ENCODE measurements at places on chromosomes 13 and 19. TPM values are rescaled to one million over a fixed set of nuclear protein-coding genes. Genes with fewer than 3 reads are reported as not detected.

The MCEMP1 gene
- total RNA-seq, result 0.16 TPM

The LGALS14 gene
- total RNA-seq, result not detected

The RETN gene
- not detected for total RNA-seq

The KCTD4 gene
- 0.75 TPM for total RNA-seq

DNA sequence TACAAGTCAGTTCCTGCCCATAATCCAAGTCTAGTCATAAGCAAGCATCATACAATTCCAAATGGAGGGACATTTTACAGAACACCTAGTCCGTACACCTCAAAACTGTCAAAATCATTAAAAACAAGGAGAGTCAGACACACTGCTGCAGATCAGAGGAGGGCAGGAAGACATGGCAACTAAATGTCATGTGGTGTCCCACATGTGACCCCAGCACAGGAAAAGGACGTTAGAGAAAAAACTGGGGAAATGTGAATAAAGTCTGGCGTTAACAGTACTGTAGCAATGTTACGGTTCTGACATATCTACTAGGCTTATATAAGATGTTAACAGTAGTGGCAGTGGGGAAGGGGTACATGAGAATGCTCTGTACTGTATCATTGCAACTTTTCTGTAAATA is 2.3 kb downstream of the ZSCAN5A start:
- H3K27ac ChIP-seq, result no peak overlapping the region
- H3K4me1 ChIP-seq, result no peaks in the 10 kb centered on the region
- peaks cover 11% of the 10 kb centered on the region for H3K36me3 ChIP-seq
- DNase-seq, result no peak
- H3K27me3 ChIP-seq, result no peaks in the 10 kb centered on the region

DNA sequence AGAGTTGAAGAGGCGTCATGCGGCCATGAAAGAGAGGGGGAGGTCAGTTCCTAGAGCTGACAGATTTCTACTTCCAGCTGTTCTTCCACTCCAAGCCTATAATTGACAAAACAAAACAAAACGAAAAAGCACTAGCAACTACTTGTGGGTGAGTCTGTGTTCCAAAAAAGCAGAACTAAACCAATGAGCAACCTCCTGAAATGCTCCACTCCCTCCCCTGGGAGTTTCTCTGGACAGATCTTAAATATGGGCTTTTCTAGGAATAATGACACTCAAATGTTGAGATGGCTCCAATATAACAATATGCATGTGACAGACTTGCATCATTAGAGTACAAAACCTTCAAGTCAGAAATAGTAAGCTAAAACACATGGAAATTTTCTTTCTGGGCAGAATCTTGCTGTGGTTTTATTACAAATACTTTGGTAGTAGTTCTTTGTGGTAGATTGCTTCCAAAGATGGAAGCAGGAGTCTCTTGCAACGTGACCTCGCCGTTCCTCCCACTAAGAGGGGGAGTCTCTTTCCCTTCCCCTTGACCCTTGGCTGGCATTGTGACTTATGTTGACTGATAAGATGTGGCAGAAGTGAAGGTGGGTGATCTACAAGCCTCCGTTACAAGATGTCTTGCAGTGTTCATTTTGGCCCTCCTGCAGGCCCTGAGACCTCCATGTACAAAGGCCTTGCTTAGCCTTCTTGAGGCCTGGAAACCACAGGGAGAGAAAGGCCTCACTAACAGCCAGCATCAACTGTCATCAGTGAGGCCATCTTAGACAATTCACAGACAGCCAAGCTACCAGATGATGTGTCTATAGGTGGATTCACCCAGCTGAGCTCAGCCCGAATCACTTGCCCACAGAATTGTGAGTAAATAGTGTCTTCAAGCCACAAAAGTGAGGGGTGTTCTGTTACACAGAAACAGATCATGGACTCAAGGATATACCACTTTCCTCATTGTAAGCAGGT is 173.1 kb upstream of the RFC3 start:
- H3K27me3 ChIP-seq, result no peaks in the 10 kb centered on the region
- no peak overlapping the region for H3K4me3 ChIP-seq
- H3K4me1 ChIP-seq, result peaks cover 5% of the 10 kb centered on the region
- H3K27ac ChIP-seq, result peak overlapping the region; percentile 26
- peak; percentile 40 for DNase-seq
- no peaks in the 10 kb centered on the region for H3K36me3 ChIP-seq

DNA sequence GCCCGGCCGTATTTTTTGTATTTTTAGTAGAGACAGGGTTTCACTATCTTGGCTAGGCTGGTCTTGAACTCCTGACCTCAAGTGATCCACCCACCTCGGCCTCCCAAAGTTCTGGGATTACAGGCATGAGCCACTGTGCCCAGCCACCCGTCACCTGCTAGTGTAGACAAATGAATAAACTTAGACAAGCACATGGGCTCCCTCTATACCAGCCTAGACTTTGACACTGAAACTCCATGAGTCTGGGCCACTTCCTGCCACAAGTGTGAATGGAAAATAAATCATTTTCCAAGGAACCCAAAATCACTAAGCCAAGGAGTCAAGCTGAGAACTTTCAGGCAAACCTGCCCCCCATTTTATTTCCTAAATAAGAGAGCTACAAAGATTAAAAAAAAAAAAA is 27.0 kb upstream of the TPT1 start:
- no peak overlapping the region for H3K27ac ChIP-seq
- peaks cover 24% of the 10 kb centered on the region for H3K36me3 ChIP-seq
- H3K27me3 ChIP-seq, result no peaks in the 10 kb centered on the region
- H3K4me1 ChIP-seq, result peaks cover 16% of the 10 kb centered on the region
- no peak for DNase-seq
- no peak overlapping the region for H3K4me3 ChIP-seq

- no peak overlapping the region for H3K4me3 ChIP-seq
- peaks cover 9% of the 10 kb centered on the region for H3K4me1 ChIP-seq
- peaks cover 2% of the 10 kb centered on the region for H3K36me3 ChIP-seq
- no peak for DNase-seq
Measured at GRCh38 chr19:2451138-2451537, 5.6 kb downstream of the LMNB2 start.

DNA sequence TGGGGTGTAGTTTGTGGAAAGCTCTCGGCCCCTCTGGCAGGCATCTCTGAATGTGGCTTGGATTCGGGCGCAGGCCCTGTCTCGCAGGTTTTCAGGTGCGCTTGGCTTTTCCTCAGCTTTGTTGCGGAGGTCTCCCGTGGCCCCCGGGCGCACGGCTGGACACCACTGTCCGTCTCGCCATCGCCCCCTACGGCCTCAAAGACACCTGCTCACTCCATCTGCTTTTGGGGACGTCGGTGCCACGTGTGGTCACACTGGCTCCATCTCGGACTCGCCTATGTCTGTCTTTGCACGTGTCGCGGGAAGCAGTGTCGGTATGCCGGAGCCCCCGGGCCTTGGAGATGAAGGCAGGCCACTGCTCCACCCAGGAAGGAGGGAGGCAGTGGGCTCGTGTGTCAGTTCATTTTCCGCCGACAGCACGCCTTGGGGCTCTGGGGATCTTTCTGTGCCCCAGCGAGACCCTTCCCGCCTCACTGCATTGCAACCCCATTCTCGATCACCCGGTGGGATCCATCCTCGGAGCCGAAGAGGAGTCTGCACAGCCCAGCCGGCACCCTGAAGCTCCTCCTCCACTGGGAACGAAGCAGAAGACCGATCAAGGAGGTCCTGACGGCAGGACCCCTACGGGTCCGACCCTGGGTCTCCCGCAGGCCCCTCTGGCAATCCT is 42.1 kb downstream of the ZNF146 start:
- H3K4me1 ChIP-seq, result no peaks in the 10 kb centered on the region
- no peak overlapping the region for H3K27ac ChIP-seq
- H3K4me3 ChIP-seq, result peak overlapping the region; percentile 83
- H3K27me3 ChIP-seq, result no peaks in the 10 kb centered on the region

Measured in heart left ventricle (tissue), 16 donors.